Stimulated activated CD8-positive, alpha-beta memory T cell treated with anti-CD3 and anti-CD28 coated beads, Interleukin-4, amount 100 ng/mL, for 4 hours (primary cell): ENCODE measurements at places on chromosomes 1 and 21.

- no peak for DNase-seq
These were observed 2135.4 kb downstream of the MRPL39 start for GRCh38 chr21:23471877-23472276.

DNA sequence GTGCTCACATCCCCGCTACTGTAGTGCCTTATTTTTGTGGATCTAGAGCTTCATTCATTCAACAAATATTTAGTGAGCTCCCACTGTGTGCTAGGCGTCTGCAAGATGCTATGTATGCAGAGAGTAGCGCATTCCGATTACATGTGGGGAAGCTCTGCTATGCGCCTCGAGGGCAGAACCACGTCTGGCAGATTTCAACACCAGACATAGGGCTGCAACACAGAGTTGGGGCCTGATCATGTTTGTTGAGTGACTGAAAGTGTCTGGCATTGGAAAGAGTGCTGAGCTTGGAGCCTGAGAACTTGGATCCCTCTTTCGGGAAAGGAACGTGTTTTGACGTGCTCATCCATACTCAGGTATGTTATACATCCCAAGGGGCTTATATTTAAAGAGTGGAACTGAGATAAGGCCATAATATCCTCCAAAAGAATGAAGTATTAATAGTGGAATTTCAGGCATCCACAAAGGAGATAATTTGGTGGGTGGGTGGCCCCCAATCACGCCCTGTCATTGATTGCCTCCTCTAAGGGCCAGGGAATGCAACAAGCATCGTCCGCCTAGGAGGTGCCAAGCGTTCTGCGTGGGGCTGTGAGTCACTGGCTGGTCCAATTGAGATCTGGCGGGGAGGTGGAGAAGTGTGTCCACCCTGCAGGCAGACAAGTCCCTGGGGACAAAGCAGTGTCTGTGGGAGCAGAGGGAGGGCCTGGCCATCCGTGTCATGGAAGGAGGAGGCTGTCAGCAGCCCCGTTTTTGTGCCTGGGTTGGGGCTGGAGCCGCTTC, 62.8 kb upstream of the ZBTB40 start:
- DNase-seq = no peak

- DNase-seq = no peak
These were observed 53.6 kb downstream of the ACBD3 start for GRCh38 chr1:226132728-226133503.

DNA sequence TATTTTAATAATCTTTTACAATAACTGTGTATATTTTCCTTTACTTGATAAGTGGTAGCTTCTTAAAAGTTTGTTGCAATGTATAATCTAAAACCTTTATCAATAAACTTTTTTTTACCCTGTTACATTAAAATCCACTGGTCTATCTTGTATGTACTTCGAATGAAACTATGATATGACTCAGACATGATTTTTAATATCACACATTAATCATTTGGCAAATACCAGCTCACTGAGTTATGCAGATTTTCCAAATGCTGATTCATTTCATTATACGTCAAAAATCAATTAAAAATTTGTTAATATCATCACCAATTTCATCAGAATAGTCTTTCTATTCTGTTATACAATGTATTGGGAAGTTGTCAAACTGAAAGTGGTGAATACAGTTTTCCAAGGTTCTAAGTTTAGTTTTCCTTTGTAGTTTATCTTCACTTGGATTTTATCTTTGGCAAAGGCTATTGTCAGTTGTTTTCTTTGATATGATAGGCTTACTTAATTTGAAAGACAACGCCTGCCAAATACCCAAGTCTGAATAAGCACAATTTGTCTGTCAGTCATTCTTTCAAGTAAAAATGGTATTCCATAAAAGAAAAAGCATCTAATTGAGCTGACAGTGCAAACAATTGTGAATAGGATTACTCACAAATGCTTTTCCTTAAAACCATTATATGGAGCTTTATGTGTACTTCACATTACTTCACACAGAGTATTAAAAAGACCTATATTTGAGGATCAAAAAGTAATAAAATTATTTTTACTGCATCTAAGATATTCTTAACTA, 127.0 kb downstream of the NME7 start:
- DNase-seq = no peak

- DNase-seq = no peak
These were observed 375.6 kb upstream of the PRMT6 start for GRCh38 chr1:106680776-106681344.

DNA sequence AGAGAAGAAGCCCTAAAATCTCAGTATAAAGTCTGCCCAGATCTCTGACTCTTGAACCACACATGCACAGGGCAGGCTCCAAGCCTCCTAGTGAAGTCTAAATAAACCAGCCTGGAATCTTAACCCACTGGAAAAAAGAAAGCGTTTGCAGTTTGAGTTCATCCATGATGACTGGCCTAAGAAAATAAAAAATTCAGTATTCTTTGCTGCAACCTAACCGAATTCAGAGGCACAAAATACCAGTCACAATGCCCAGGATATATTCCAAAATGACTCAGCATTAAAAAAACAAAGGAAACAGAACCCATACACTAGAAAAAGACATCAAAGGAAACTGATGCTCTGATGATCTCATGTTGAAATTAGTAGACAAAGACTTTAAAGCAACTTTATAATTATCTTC, 269.2 kb downstream of the SDCCAG8 start:
- no peak for DNase-seq
